NCI-H1436 treated with DMSO at 0.1 percent for 48 hours (cell line): ENCODE measurements at places on chromosomes 13 and 19.

GRCh38 chr13:33263484-33263883 lies 22.1 kb downstream of the STARD13 start:
- no peak for DNase-seq

DNA sequence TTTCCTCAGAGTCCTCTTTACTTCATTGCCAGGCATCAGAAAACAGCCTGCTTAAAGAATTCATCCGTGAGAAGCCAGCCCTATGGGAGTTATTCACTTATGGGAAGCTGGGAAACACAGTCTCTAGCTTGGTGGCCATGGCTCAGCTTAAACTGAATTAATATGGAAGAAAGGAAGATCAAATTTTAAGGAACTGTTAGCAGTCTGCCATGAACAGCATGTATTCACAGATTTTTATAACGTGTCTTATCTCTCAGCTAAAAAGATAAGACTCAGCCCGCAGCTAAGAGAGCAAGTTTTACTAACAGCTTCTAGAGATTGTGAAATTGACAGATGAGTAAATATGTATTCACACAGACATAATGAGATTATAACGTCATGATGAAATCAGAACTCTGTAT lies 253.7 kb upstream of the RXFP2 start:
- DNase-seq: no peak

- no peak for DNase-seq
Measured at GRCh38 chr13:76016799-76017400, 380.8 kb downstream of the LMO7 start.

GRCh38 chr13:28718196-28718542 lies 601 bp downstream of the SLC46A3 start:
- no peak for DNase-seq

DNA sequence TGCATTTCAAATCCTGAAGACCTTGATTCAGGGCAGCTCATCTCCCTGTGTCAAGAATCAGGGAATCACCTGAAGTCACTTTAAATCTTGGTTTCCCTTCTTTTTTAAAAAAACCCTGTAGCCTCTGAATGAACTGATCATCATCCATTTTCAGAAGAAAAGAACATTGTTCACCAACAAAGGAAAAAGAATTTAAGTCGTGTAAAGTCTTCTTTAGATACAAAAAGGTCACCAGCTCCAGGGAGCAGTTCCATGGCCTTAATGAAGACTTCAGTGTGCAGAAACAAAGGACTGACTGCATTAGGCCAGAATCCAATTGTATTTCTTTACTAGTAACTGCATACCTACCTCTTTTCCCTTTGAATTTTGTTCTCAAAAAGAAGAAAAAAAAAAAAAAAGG lies 245.0 kb downstream of the ABCC4 start:
- no peak for DNase-seq
